ENCODE measurements at places on chromosomes 4 and X. TPM values are rescaled to one million over a fixed set of nuclear protein-coding genes. Genes with fewer than 3 reads are reported as not detected.

FAM9B gene
- total RNA-seq = not detected

SATL1 gene
- total RNA-seq = not detected

DCAF12L2 gene
- 0.39 TPM for total RNA-seq

SLC9B1 gene
- 0.73 TPM for total RNA-seq

KLKB1 gene
- 0.37 TPM for total RNA-seq

GRIA3 gene
- total RNA-seq = 2.6 TPM

RAB9B gene
- total RNA-seq = 0.20 TPM

NUDT11 gene
- total RNA-seq = 10.3 TPM

ZNF827 gene
- total RNA-seq = 6.6 TPM

ERAS gene
- total RNA-seq = 0.37 TPM

KIF4A gene
- 17.8 TPM for total RNA-seq

GAGE12J gene
- total RNA-seq = not detected

FAT1 gene
- total RNA-seq = 172 TPM

XPNPEP2 gene
- total RNA-seq = 0.59 TPM

HTN1 gene
- not detected for total RNA-seq

MFAP3L gene
- 2.5 TPM for total RNA-seq

CXorf49B gene
- not detected for total RNA-seq

TEX13D gene
- total RNA-seq = not detected

GAGE2A gene
- total RNA-seq = not detected

NXF2B gene
- not detected for total RNA-seq

SSX7 gene
- total RNA-seq = not detected

MAGEA6 gene
- not detected for total RNA-seq

ARHGEF6 gene
- total RNA-seq = 10.4 TPM

PTTG2 gene
- total RNA-seq = not detected

CSAG1 gene
- not detected for total RNA-seq

TEC gene
- 1.6 TPM for total RNA-seq

FGF13 gene
- total RNA-seq = under 0.01 TPM

TMPRSS11F gene
- not detected for total RNA-seq

TGIF2LX gene
- not detected for total RNA-seq

PPP2R2C gene
- total RNA-seq = 0.20 TPM

CXorf65 gene
- not detected for total RNA-seq

EREG gene
- 13.5 TPM for total RNA-seq

PGK1 gene
- 284 TPM for total RNA-seq

ITGB1BP2 gene
- total RNA-seq = 1.8 TPM

FGD1 gene
- 8.5 TPM for total RNA-seq

RS1 gene
- total RNA-seq = not detected

PHKA1 gene
- 5.5 TPM for total RNA-seq

SYN1 gene
- 0.20 TPM for total RNA-seq

XG gene
- total RNA-seq = 12.9 TPM

CXCL6 gene
- 0.59 TPM for total RNA-seq

ADH7 gene
- not detected for total RNA-seq

SCRG1 gene
- total RNA-seq = not detected

SLC25A53 gene
- total RNA-seq = 9.9 TPM

TMSB15A gene
- total RNA-seq = 1.4 TPM

MTMR1 gene
- 18.0 TPM for total RNA-seq

RHOXF2B gene
- total RNA-seq = not detected

ADAM29 gene
- total RNA-seq = not detected

USP51 gene
- 1.2 TPM for total RNA-seq

TMEM255A gene
- total RNA-seq = under 0.01 TPM

ANXA10 gene
- total RNA-seq = not detected

Data from subcutaneous preadipocyte (primary cell).